GM04503 (cell line): ENCODE measurements at places on chromosomes 6 and 20.

DNA sequence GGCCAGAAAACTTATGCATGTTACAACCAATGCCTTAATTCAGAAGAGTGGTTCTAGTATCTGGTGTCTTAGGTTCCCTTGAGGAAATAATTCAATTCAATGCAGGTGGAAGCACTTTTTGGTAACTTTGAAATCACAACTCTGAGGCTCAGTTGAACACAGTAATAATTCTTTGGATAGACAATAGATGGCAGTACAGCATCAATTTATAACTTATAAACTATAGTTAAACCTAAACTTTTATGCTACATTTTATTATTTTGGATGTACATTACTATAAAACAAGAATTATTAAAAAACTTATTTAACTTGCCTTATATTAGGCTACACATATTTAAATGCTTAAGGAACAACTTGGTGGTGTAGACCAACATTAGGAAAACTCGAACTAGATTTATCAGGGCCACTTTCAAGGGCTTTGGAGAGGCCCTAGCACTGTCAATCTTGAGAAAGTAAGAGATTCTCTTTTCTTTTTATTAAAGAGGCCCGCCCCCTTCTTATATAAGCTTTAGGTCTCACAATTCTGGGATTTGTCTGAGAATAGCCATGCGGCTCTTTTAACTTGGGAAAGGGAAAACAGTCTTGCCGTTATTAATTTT, 85.9 kb downstream of the CRYBG1 start:
- no peak for DNase-seq

DNA sequence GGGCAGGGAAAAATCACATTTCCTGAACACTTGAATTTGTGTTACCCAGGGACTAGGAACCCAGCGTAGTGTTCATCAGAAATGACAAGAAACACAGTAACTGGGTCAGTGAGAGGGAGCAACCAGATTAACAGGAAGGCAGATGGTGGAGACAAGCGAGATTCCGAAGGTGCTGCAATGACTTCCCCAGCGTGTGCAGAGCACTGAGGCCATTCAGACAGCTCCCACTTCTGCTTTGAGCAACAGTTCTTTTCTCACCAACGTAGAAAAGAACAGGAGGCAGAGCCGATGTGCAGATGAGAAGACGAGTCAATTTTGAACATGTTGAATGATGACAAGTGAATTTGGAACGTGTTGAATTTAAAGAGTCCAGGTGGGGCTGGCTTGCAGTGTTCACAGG, 63.1 kb upstream of the IFNGR1 start:
- no peak for DNase-seq

DNA sequence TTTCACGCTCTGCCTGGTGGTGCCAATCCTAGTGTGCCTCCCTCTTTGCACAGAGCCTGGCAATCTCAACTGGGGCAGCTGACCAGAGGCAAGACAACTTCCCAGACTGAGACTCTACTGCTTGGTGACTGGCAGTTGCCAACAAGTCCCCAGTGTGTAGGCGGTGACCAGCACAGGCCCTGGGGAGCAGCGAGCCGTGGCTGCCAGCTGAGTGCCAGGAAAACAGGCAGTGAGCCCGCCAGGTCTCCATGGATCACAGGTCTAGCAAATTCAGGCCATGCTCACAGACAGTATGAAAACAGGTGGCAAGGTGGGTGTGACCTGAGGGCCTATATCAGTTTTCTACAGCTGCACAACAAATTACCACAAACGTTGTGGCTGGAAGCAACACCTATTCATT, 289.9 kb downstream of the KIF16B start:
- no peak for DNase-seq

DNA sequence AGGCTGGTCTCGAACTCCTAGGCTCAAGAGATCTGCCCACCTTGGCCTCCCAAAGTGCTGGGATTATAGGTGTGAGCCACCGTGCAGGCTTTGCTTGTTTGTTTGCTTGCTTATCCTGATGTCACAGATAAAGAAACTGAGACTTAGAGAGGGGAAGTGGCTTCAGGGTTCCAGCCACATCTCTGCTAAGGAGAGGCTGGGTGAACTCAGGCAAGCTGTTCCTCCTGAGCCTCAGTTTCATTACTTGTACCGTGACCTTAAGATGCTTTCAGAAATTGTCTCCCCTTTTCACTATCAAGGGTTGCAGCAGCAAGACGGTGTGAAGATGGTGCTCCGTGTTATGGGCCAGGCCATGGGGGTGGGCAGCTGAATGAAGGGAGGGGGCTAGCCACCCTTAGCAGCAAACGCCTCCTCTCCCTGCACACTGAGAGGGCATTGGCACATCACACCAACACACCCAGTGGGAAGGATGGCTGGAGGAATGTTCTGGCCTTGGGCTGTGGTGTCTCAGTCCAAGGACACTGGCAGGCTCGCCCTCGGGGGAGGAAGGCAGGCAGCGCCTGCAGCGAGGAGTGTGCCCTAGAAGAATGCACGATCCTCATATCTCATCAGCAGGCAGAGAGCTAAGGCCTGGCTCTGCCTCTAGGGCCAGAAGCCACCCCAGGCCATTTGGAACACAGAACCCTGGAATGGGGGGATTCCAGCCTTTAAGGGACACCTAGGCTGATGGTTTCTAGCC, 48.2 kb upstream of the TLDC2 start:
- no peak for DNase-seq

DNA sequence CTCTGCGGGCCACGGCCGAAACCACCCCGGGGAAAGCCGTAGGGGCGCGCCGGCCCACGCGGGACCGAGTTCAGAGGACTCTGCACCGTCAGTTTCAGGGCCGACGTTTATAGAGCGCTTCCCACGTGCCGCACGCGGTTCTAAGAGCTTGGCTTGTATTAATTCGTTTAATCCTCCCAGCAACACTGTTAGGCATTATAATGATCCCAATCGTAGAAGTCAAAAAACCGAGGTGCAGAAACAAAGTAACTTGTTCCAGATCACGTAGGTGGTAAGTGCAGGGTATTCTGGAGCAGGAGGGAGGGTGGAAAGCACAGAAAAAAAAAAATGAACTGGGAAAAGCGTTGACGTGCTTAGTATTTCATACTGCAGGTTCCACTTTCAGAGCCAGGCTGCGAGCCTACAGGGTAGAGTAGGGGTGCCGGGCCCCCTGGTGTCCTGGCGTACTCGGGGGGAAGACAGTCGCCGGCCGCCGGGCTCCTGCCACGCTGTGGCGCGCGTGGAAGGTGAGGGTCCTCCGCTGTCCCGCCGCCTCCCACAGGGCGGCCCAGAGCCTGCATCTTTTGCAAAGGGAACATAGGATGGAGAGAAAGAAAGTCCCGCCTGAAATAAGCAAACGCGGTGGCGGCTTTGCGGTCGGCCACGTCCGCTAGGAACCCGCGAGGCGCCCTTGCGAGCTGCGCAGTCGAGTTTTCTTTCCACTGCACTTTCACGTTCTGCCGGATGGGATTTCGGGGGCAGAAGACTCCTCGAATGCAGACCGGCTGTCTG, 10.2 kb upstream of the FOXF2 start:
- no peak for DNase-seq

DNA sequence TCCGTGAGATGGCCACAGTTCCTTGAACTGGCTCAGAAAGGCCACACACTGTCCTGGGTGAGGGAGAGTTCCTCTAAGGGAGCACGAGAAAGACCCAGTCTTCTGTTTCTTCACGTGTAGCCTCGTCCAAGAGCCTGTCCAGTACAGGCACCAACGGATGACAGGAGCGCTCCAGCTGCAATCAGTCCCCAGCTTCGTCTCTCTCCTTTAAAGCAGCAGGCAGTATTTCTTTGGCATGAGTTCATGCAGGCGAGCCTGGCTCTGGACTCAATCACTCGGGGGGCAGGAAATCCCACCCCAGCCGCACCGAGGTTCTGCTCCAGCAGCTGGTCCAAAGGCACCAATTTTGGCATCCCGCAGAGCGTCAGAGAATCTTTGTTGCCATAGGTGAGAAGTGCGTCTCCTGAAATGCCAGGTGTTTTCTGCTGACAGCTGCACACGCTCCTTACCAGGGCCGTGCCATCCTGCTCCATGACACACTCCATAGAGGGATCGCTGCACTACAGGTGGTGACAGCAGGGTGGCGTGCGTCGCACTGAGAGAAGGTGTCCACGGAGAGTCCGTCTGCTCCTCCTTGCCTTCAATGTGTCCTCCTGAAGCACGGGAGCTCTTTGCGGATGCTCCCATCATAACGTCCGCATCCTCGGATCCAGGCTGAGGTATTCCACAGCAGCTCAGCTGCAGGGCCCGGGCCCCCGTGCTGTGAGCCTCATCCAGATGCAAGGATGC, 59.6 kb upstream of the AFDN start:
- DNase-seq = no peak

- DNase-seq = no peak
These were observed 231.7 kb downstream of the SIM1 start for GRCh38 chr6:100232781-100233573.

DNA sequence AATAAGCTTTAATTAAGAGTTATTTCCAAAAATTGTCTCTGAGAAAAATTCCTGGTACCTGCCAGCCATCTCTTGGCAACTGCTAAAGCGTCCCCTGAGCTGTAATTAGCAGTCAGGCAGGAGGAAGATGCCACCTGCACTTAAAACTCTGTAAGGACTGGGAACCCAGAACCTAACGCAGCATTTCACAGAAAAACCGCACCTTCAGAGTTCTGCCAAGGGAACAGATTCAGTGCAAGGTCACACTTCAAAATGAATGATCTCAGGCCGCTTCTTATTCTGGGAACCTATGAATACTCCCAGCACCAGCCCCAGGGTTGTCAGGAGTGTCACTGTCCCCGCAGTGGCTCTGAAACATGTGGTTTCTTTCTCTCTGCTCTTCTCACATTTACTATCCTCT, 36.7 kb downstream of the INSM1 start:
- DNase-seq = no peak

- no peak for DNase-seq
These were observed 29.7 kb upstream of the PBOV1 start for GRCh38 chr6:138248011-138248410.

- DNase-seq = peak; percentile 45
These were observed 65.4 kb downstream of the ARHGAP18 start for GRCh38 chr6:129644567-129645015.

DNA sequence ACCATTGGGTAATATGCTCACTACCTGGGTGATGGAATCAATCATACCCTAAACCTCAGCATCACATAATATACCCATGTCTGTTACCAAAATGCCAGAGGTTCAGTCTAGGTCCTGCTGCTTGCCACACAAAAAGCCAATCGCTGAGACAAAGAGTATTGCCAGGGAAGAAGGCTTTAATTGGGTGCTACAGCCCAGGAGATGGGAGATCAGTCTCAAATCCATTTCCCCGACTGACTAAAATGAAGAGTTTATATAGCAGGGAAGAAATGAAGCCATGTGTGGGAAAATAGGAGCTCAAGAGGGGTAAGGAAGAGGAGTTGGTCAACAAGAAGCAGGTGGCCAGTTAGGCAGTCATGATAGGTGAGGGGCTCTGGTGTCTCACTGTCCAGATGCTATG, 149.6 kb downstream of the QRSL1 start:
- no peak for DNase-seq

GRCh38 chr6:72631480-72631879, 9.6 kb downstream of the KCNQ5 start:
- no peak for DNase-seq

GRCh38 chr20:37316116-37316774, 26.8 kb downstream of the MANBAL start:
- no peak for DNase-seq

- no peak for DNase-seq
These were observed 244.7 kb upstream of the BTBD3 start for GRCh38 chr20:11672959-11673358.

GRCh38 chr20:46985250-46985649, 90.6 kb downstream of the EYA2 start:
- DNase-seq = no peak

DNA sequence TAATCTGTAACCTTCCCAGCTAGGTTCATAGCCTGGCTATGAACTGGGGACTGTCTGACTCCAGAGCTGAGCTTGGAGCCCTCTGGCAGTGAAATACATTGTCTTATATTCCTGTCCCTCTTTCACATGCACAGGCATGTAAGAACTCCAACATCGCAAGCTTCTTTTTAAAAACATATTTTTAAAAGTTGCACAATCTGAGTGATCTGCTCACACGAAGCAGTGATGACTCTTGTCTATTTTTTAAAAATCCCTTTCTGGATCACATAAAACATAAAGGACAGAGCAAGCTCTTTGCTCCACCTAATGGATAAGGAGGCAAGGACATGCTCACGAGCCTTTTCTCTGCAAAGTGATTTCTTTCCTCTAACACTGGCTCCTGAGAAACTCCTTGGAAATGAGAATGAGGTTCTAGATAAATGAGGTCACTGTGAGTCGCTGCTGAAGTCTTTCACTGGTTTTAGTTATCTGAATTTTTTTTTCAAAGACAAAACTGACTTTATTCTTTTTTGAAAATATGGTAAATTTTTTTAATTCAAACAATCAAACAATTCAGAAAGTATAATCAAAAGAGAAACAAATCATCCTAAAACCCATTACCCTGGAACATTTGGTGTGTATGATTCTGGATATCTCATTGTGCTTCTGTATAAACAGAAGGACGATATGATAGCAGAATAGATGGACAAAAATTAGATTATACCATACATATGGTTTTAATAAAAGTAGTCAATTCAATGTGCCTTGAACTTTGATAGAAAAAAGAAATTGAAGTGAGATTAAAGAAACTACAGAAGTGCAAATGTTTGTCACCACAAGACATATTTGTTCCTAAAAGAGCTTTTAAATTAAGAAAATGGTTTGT, 30.8 kb downstream of the IL20RA start:
- DNase-seq = peak; percentile 39

- DNase-seq = peak; percentile 35
These were observed 228.0 kb downstream of the CD109 start for GRCh38 chr6:73923905-73924485.

GRCh38 chr20:32535953-32536823, 48.9 kb downstream of the NOL4L start:
- DNase-seq = no peak

- no peak for DNase-seq
These were observed 167.4 kb upstream of the PCSK2 start for GRCh38 chr20:17059465-17059864.

GRCh38 chr20:19275038-19275629, 62.7 kb downstream of the SLC24A3 start:
- no peak for DNase-seq

DNA sequence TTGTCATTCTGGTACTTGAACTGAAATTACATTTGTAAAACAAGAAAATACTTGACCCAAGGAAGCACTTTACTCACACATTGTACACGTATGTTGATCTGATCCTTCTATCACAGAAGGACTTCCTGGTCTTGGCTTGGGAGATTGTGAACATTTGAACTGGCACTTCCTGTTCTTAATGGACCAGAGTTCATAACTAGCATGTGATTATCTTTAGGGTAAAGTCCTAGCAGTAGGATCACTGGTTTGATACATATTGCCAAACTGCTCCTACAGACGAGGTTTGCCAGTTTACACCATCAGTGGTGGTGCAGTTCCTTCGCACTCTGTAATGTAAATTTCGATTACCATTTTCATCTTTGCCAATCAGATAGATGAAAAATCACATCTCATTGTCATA, 12.7 kb downstream of the HECA start:
- DNase-seq = no peak

DNA sequence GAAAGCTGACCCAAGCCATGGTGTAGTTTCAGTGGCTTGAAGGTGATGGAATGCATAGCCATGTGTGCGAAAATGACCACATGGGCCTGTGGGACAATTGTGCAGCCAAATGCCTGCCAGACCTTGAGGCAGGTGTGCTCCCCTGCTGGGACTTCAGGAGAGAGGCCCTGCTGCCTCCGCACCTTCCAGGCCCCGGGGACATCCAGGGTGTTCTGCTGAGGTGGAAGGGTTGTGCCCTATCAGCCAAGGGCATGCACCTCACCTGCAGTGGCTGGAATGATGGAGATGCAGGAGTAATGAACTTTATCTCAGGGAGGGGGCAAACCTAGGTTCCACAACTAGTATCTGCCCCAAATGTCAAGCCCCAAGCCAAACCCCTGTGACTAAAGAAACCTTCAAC, 44.0 kb downstream of the PRND start:
- no peak for DNase-seq
